Stimulated activated CD8-positive, alpha-beta memory T cell treated with anti-CD3 and anti-CD28 coated beads, Interleukin-2, amount 100 ng/mL, for 1 hour (primary cell): ENCODE measurements at places on chromosomes 7 and 10.

GRCh38 chr10:132787495-132788179, 1.7 kb upstream of the NKX6-2 start:
- no peak for DNase-seq

- DNase-seq: no peak
Measured at GRCh38 chr10:119461923-119462322, 80.6 kb downstream of the RGS10 start.

DNA sequence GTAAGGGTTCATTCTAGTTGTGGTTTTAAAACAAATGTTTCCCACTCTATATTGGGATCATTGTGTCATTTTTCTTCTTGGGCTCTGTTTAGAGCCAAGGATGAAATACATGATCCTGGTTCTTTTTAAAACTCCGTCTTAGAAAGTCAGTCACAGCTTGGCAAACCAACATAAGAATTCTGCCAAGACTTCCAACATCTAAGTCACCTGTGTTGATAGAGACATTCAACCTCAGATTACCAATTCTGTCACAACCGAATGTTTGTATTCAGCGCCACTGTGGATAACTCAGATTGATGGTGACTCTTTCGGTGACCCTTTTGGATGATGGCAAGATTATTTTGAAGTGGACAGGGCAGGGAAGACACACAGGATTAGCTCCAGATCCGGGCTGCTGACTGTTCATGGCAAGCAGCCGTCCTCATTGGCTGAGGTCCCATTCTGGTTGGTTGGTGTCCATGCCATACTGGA, 255.4 kb downstream of the ARHGAP21 start:
- no peak for DNase-seq

DNA sequence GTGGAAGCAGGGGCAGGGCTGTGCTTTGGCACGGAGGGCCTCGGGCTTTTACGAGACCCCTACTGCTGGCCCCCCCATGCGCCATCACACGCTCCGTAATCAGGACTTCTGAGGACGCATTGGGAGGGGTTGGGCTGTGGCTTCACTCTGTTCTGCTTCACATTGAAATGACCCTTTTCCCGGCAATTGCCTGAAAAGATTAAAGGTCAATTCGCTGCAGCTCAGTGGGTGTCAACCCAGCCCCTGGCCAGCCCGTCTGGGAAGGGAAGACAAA, 41.7 kb upstream of the UBE3C start:
- DNase-seq: no peak

GRCh38 chr7:117383046-117383445, 44.2 kb downstream of the ASZ1 start:
- DNase-seq: no peak

DNA sequence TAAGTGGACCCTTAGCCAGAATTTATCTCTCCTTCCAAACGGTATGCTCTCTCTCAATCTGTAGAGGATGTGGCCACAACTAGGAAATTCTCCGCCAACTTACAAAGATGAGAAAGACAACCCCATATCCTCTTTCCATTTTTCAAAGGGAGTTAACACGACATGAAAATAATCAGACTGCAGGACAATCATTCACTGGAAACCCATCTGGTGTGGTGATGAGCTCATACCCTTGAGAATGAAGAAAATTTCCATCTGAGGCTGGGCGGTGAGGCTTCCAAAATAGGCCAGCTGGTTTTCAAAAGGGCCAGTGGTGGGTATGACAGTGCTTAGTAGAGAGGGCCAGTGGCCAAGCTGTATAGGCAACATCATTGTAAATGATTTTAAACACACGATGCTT, 369.6 kb downstream of the FRMD4A start:
- DNase-seq: no peak

DNA sequence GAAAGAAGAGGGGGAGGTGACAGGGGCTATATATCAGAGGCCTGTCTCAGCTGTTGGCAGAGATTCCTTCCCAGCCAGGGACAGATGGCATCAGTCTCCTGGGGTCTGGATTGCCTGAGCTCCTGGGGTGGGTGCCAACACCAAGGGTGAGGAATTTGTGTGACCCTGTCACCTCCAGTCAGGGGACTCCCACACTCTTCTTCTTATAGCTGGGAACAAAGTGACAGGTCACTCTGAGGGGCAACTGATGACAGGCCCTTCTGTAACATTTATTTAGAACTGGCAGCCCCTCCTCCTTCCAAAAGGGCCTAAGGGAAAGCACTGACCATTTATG, 53.7 kb upstream of the DUSP5 start:
- DNase-seq: no peak

DNA sequence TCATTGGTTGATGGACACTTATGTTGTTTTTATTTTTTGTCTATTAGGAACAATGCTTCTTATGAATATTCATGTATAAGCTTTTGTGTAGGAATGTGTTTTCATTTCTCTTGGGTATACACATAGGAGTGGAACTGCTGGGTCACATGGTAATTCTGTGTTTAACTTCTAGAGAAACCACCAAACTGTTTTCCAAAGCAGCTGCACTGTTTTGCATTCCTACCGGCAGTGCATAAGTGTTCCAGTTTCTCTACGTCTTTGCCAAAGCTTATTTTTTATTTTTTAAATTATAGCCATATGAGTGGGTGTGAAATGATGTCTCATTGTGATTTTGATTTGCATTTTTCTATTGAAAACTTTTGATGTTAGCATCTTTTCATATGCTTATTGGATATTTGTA, 51.3 kb downstream of the ADK start:
- no peak for DNase-seq

- no peak for DNase-seq
Measured at GRCh38 chr7:53205006-53205405, 169.6 kb downstream of the POM121L12 start.

GRCh38 chr7:137166363-137166762, 177.2 kb downstream of the PTN start:
- no peak for DNase-seq

DNA sequence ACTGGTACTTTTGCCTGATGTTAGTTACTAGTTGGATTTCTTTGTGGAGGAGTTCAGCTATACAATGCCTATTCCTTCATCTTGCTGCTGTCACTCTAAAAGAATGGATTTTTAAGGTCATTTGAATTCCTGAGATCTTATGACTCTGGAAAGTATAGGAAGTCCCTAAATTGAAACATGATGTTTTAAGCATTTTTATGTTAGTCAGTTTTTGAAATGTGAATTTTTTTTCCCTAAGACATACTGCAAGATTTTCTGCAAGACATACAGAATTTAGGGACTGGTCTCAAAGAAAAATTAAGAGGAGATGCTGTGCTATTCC, 355.8 kb downstream of the SUGCT start:
- no peak for DNase-seq

DNA sequence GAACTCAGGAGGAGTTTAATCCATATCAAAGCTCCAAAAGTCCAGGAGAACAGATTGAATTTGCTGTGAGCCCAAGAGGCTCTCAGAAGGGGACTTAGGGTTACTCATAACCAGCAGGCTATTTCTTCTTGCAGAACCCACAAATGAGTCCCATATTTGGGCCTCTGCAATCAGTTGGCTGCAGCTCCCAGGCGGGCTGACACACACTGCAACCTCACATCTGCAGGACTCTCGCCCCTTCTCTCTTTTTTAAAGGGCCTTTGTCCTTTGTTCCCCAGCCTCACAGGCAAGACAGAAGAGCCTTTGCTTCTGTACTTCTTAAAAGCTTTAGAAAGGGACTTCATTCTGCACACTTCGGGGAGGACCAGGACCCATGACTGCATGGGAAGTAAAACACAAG, 26.7 kb downstream of the CREB3L2 start:
- DNase-seq: no peak

DNA sequence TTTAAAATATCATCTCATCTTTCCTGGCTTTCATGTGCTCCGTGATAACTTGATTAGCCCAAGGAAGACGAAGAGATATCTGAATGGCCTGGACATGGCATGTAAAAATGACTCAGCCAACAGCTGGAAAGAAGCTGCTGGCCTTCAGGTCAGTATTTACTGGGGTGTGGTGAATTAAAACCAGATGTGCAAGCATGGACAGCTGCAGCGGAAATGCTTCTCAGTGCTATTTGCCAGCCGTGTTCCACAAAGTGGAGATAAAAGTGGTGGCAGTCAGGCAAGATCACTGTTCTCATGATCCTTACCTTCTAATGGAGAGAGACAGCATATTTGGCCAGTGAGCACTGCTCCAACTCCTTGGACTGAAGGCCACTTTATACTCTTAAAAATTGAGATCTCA, 203.1 kb upstream of the VSTM2A start:
- DNase-seq: no peak

DNA sequence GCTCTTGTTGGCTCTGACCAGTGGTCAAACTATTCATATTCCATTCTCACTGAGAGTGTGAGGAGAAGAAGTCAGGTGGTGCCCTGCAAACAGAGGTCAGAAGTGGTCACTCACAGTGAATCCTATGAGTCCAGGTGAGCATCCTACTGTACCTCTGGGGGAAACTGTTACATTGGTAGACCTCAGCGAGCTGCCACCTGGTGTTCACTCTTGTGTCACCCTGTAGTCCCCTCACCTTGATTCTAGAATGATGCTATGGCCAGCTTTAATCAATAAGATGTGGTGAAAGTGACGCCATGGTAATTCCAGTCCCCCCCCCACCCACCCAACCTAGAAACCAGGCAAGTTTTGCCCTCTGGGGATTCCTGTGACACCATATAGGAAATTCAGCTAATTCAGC, 1.2 kb upstream of the AMPH start:
- DNase-seq: no peak

- peak; percentile 26 for DNase-seq
Measured at GRCh38 chr10:110504111-110504735, 6.5 kb downstream of the DUSP5 start.

GRCh38 chr7:130363026-130363847, 17.1 kb upstream of the CPA1 start:
- DNase-seq: no peak

- DNase-seq: no peak
Measured at GRCh38 chr10:22629852-22630233, 84.5 kb downstream of the PIP4K2A start.

GRCh38 chr10:123479640-123480039, 186.5 kb upstream of the GPR26 start:
- DNase-seq: no peak

DNA sequence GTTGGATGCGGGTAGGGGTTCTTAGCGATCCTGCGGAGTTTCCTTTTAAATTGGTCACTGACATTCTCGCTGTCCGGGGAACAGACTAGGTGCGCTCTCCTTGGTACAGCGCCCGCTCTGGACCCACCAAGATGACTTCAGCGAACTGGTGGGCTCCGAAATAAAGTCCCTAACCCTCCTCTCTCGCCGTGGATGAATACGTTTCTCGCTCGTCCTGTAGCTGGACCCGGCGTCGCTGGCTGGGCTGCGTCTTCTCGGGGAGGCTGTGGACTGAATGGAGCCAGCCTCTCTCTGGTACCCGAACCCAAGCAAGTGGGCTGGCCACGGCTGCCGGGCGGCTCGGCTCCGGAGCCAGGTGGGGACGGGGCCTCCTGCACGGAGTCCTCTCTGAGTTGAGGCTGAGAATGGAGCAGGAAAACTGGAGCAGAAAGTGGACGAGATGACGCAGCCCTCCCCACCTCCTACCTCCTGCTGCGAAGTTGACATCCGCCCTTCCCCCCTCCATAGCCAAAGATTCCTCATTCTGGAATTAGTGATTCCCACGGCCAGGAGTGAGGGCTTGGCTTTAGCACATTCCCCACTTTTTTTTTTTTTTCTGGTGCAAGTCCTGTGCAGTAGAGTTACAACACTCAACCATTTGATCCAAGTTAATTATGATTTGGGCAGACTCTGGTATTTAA, 1.5 kb downstream of the UNC5B start:
- DNase-seq: no peak

GRCh38 chr10:7117806-7118674, 292.8 kb downstream of the SFMBT2 start:
- DNase-seq: no peak

- DNase-seq: no peak
Measured at GRCh38 chr7:41830271-41830670, 127.4 kb upstream of the INHBA start.

DNA sequence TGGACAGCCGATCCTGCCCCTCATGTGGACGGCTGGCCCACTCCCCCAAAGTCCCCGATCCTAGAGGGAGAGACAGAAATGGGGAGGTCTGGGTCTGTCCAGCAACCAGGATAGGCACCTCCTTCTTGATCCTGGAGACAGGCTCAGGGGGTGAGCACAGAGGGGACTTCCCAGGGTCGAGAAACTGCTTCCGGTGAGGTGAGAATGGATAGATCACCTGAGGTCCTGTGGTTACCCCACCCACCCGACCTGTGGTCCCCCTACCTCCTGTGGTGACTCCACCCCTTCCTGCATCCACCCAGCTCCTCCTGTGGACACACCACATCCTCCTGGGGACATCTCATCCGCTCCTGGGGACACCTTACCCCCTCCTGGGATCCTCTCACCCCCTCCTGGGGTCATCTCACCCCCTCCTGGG, 27.4 kb upstream of the RASGEF1A start:
- no peak for DNase-seq

DNA sequence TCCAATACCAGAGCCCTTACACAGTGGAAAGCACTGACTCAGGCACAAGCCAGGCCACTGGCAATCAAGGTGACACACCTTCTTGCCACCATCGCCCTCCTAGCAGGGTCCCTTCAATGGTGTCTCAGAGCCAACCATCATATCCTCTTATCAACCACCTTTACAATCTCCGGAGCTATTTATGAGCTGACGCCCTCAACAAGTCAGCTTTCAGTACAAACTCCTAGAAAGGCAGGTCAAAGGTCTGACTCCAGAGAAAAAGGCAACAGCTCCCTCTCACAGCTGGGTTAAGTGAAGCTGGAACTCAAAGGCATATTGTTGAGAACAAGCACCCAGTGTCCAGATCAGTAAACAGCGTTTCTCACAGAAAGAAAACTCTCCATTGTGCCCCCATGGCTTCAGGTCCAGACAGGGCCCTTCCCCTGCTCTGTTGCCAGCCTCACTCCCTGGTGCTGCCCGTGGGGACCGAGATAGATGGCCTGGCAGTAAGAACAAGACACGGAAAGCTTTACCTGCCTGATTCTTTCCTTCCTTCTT, 2.4 kb downstream of the ZNF3 start:
- no peak for DNase-seq

DNA sequence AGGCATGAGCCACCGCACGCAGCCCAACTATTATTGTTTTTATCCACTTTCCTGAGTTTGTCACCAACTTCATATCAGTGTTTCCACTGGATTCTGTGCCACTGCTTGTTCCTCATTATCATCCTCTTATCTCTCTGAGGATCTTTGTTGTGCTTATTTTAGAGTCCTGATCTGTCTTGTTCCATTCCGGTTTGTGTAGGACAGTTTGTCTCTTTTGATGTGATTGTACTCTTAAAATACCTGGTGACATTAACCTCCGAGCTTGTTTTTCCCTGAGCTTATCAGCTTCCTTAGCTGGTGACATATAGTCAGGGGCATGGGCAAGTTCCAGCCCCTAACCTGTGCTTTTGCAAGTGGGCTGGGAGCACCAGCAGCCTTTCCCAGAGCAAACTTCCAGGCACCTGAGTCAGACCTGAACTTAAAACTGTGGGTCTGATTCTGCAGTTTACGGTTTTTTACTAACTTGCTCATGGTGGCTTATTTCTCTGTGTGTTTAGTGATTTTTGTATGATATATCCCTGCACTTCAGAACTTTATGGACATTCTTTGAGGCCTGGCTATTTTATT, 23.1 kb upstream of the FMC1 start:
- DNase-seq: no peak
